ENCODE measurements at places on chromosomes 11 and 22.

GRCh38 chr11:77559686-77560401, 29.9 kb upstream of the AQP11 start:
- DNase-seq, result no peak

GRCh38 chr11:2569321-2569721, 124.5 kb downstream of the KCNQ1 start:
- no peak for DNase-seq

DNA sequence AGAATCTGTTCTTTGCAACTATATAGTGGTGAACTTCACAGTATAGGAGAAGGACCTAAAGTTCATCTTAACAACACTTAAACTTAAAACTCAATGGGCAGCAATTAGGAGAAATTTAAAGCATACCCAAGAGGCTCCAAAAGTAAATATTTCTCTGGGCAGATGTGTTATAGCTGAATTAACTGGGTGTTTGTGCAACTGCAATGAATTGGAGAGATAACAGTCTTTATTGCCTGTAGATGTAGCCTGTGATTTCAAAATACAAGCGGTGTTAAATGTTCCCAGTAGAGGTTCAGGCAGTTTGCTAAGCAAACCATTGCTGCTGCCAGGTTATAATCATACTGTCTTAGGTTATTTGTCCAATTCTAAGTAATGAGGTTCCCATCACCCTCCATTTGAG, 294.1 kb upstream of the MTNR1B start:
- no peak for DNase-seq

DNA sequence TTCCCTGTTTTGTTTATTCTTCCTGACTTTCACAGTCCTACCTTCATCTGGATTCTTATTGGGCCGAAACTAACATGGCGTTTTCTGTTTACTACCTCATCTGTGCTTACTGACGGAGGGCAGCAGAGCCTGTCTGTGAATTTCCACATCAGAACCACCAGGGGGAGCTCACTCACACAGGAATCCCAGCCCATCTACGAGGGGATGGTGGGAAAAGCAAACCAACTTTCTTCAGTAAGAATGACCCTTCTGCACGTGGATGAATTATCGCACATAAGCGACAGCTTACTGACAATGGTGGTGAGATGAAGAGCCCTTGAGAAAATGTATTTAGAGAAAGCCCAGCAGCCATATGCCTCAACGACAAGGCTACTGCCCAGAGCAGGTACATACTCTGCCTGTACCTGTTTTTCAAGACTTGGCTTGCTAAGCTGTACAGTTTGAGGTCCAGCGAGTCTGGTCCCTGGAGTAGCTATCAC, 42.5 kb downstream of the LARGE2 start:
- peak; percentile 28 for DNase-seq

DNA sequence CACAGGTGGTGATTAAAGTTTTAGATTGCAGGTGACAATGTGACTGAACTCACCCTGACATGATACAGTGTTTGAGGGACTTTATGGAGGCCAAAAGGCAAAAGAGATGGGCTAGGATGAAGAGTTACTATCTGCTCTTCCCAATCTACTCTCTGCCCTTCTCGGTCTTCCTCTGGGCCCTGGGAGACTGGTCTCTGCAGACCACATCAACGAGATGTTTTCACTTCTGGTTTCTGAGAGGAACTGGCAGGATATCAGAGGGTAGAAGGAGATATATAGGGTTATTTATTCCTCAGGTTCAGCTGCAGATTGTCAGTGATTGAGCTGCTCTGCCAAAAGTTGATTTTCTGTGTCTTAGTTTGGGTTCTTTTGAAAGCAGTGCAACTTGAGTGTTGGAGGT, 32.4 kb upstream of the CD44 start:
- no peak for DNase-seq

GRCh38 chr11:36928621-36929020, 330.6 kb upstream of the RAG2 start:
- DNase-seq, result no peak

DNA sequence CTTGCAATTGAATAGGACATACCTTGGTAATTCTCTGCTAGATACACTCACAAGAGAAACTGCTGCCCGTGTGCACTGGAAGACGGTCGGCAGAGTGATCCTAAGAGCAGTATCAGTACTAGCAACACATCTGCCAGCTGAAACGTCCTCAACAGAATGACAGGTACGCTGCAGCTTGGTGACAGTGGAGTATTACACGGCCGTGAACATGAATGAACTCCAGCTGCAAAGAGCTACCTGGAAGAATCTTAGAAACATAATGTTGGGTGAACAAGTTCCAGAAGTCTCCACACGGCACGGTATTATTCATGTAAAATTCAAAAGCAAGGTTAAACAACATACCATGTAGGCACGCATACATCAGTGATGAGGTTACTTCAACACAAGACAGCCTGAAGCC, 44.4 kb downstream of the TPCN2 start:
- DNase-seq, result no peak

DNA sequence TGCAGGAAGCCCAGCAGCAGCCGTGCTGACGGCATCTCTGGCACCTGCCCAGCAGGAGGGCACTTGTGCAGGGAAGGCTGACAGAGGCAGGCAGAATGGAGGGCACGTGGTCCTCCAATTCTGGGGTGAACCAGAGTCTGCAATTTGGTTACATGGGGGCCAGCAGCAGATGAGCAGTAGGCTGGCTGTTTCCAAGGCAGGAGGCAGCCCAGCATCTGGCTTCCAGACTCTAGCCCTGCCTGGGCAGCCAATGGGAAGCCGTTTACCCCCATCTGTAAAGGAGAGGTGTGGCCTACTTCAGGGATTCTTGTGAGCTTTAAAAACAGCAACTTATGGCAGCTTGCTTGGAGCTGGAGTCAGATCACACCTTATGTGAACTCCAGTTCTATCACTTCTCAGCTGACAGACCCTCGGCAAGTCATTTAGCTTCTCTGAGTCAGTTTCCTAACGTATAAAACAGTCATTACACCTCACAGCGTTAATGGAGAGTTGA, 27.9 kb upstream of the RASL10A start:
- peak; percentile 61 for DNase-seq

DNA sequence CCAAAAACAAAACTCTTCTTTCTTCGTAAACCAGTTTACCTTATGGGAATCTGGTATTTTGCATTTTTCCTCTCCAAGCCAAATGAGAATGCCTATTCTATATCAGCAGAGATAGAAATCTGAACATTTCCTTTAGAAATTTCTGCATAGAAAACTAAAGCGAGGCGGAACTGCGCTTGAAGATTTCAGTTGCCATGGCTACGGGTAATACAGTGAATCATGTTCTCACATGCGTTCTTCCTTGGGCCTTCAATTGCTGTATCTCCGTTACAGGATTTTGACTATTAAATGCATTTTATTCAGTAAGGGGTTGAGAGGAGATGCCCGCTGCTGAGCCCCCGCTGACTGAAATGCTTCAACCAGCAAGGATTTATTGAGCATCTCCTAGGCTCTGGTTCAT, 108.2 kb upstream of the CRYBB3 start:
- no peak for DNase-seq

DNA sequence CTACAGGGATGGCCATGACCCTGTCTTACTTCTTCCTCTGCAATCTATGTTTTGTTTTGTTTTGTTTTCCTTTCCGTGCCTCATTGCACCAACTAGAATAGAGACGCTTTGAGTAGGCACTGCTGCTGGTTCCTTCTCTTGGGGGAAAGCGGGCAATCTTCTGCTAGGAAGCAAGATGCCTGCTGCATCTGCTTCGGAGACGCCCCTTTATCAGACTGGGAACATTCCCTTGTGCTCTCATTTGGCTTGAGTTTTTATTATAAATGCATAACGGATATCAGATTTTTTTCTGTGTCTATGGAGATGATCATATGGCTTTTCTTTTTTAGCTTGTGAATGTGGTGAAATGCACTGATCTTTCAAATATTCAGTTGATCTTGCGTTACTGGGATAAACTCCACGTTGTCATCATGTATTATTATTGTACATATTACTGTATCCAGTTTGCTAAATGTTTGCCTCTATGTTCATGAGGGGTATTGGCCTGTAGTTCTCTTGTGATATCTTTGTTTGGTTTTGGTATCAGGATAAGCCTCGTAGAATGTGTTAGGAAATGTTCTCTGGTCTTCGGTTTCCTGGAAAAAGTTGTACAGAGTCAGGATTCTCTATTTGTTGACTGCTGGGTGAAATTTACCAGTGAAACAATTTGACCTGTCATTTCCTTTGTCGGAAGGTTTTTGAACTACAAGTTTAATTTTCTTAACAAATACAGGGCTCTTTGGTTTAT, 23.4 kb upstream of the KRTAP5-6 start:
- DNase-seq, result no peak

DNA sequence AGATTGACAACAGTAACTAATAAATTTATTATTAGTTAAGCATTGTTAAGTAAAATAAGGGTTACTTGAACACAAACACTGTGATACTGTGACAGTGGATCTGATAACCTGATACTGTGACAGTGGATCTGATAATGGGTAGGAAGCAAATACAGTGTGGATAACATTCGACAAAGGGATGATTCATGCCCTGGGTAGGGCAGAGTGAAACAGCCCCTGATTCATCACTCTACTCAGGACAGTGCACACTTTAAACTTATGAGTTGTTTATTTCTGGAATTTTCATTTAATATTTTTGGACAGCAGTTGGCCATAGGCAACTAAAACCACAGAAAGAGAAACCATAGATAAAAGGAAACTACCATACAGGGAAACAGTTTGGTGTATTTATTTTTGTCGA, 60.8 kb upstream of the CTSC start:
- no peak for DNase-seq

- DNase-seq, result no peak
Measured at GRCh38 chr11:991034-991433, 45.5 kb downstream of the MUC6 start.

Measured in D721Med (cell line).